Motor neuron (in vitro differentiated cells): ENCODE measurements at places on chromosomes 2 and 18.

GRCh38 chr2:230178546-230179485 lies 41.0 kb downstream of the SP110 start:
- ATAC-seq = no peak

- ATAC-seq = peak; percentile 1
Measured at GRCh38 chr2:85188852-85189251, 55.7 kb downstream of the TCF7L1 start.

GRCh38 chr2:42050010-42050702 lies 2.3 kb downstream of the PKDCC start:
- no peak for ATAC-seq

GRCh38 chr2:203914546-203915182 lies 21.9 kb upstream of the ICOS start:
- no peak for ATAC-seq

GRCh38 chr18:63905361-63905760 lies 2.4 kb upstream of the SERPINB10 start:
- ATAC-seq = peak; percentile 64

- no peak for ATAC-seq
Measured at GRCh38 chr18:67582488-67582887, 66.0 kb upstream of the DSEL start.

DNA sequence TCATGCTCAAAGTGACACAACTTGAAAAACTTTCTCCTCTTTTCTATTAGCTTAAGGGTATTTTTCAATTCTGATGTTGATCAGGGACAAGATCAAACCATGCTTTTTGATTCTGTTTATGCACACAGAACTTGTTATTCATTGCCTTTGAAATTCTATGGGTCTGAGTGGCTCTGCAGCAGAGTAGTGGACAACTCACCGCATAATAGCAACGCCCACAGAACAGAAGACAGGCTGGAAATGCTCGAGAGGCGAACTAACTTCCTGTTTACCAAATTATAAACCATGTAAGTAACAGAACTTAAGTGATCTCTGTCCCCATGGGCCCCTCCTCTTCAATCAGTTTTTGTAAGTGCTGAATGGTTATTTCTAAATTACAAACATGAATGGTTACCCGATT lies 131.2 kb downstream of the CBLN2 start:
- peak; percentile 53 for ATAC-seq

- ATAC-seq = no peak
Measured at GRCh38 chr2:57550912-57551311, 495.7 kb upstream of the VRK2 start.

DNA sequence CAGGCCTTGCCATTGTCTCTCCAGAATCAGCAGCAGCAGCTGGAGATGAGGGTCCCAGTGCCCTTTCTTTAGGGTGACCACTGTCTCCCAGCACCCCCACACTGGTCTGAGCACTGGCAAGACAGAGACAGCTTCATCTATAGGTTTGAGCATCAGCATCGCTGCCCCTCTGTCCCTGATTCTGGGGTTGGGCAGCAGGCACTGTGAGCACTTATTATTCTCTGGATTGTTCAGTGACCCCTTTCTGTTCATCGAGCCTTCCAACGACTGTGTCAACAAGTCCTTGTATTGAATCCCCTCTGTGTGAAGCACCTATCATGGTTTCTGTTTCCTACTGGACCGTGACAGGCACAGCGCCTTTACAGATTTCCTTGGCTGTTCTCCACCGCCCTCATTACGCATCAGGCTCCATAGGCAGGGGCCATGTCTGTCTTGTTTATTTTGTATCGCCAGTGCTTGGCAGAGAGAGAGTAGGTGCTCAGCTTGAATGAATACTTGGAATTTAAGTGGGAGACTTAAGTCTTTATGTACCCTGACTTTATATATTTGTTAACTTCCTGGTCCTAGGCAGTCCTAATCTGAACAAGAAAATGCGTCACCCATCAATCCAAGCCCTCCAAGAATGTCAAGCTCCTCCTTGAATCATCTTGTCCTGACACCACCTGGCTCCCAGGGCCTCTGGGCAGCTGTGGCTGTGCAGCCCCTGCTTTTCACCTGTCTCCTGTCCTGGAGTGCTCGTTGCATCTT lies 11.4 kb downstream of the MALL start:
- ATAC-seq = no peak

GRCh38 chr2:56674084-56674483 lies 490.3 kb downstream of the CCDC85A start:
- no peak for ATAC-seq
